ENCODE measurements at places on chromosomes 7 and 10.

- DNase-seq: no peak
Measured at GRCh38 chr10:125172694-125173093, 12.3 kb upstream of the CTBP2 start.

GRCh38 chr10:33309406-33309805 is 25.1 kb downstream of the NRP1 start:
- DNase-seq: no peak

- DNase-seq: no peak
Measured at GRCh38 chr7:107856806-107857540, 34.0 kb upstream of the DLD start.

- DNase-seq: no peak
Measured at GRCh38 chr10:74825371-74826141, 844 bp upstream of the KAT6B start.

DNA sequence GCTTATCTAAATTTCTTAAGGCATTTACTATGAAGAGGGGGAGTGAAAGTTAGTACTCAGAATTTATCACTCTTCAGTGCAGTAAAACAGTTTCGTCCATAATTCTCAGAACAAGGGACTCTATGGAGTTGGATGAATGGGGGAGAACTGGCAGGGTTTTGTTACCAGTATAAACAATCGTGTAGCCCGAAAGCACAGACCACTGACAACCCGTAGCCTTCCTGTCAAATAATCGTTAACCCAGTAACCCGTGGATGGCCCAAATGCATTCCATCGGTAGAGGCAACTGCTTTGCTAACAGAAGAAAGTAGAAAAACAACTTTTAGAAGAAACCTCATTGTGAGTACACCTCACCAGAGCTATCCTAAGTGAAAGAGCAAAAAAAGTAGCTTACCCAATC is 583.9 kb downstream of the NXPH1 start:
- DNase-seq: no peak

GRCh38 chr10:49252313-49253034 is 46.5 kb upstream of the C10orf71 start:
- DNase-seq: no peak

DNA sequence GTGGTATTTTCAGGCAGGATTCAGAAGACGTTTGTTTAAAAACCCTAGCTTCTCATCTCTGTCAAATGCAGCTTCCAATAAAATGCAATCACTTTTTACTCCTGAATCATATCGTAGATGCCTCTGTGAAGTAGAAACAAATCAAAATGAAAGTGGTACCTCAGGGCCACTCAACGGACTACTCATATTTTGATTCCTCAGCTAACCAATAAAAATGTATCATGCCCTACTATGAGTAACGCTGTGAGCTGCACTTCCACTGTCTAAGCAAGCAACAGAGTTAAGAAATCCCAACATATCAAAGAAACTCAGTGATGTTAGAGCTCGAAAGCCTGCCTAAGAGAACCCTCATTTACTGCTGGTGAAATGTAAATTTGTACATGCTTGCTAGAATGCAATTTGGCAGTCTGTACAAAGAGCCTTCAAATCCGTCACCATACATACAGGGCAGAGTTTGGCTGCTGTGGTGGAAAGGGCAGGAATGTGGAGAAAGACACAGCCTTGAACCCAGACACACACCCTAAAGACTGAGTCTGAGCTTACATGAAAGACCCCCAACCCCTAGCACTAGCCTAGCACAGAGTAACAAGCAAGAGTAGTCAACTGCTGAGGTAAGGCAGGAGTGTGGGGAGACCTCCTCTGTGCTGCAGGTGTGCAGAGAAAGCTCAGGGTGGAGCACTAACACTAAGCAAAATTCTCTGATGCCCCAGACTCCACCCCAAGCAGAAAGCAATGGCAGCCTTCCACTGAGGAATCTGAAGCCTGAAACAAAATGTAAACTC is 151.5 kb downstream of the ANK3 start:
- DNase-seq: no peak

- no peak for DNase-seq
Measured at GRCh38 chr7:135147899-135148721, at the start of gene TMEM140. Gene TMEM140 (plus strand): TSS chr7:135148072. CDS start chr7:135164442, 16,370 bp downstream.

DNA sequence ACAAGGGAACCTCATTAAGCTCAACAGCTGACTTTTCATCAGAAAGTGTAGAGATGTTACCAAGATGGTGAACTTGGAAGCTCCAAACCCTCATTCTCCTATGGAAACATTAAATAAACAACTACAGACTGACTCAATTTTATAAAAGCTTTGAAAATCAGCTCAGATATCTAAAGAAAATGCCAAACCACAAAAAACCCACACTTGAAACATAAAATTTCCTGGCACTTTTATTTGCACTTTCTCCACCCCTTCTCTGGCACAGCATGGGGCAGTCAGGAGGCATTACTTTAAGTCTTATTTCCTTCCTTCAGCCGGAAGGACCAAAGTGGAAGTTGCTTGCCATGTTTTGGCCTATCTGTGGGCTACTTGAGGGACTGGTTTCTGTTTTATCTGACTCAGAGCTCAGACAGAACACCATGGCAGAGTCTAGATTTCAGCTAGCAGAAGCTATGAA is 114.7 kb downstream of the ODAD2 start:
- no peak for DNase-seq

DNA sequence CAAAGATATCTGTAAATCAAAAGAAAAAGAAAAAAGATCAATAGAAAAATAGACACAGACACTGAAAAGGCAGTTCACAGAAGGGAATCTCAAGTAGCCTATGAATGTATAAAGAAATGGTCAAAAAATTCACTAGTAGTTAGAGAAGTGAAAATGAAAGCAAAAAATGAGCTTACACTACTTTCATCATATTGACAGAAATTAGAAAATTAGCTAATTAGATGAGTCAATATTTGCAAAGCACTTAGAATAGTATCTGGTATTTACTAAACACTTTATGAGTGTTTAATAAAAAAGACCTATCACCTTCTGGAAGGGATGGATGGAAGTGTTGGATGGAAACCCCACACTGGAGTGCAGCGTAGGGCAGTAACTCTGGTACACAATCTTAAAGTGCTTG is 1.7 kb upstream of the CFAP58 start:
- no peak for DNase-seq

DNA sequence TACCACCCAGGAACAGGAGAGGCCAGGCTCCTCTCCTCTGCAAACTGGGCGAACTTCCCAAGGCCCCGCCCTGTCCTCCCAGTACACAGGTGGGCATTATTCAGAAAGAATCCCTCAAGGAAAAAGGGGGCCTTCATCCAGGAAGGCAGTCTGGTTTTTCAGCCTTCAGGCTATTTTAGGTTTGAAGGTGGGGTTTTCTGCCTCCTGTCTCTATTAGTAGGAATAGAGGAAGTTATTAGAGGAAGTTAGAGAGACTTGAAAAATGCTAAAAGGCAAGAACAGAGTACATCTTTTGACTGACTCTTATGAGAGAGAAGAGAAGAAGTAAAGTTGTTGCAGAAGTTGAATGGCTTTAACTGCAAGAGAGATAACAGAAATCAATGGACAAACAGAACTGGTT is 250.9 kb upstream of the SORCS1 start:
- DNase-seq: no peak

DNA sequence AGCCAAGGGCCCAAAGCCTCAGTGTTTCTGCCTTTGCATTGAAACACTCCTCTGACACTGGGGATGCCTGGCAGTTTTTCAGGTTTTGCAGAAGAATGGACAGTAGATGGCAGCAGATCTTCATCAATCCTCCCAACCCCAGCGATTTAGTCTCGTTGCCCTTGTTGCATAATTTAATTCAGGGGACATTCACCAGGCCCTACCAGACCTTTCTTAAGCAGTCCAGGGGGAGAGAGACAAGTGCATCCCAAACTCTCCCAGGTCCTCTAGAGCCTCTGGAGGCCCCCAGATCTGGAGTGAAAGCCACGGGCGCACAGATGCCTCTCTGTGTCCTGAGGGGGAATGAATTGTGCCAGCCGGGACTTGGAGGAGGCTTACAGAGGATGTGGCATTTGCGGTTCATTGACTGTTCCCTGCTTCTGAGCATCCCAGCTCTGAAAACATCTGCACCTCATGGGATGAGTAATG is 29.6 kb downstream of the MINDY4 start:
- peak; percentile 71 for DNase-seq

- no peak for DNase-seq
Measured at GRCh38 chr7:76069238-76069638, 21.3 kb downstream of the MDH2 start.

DNA sequence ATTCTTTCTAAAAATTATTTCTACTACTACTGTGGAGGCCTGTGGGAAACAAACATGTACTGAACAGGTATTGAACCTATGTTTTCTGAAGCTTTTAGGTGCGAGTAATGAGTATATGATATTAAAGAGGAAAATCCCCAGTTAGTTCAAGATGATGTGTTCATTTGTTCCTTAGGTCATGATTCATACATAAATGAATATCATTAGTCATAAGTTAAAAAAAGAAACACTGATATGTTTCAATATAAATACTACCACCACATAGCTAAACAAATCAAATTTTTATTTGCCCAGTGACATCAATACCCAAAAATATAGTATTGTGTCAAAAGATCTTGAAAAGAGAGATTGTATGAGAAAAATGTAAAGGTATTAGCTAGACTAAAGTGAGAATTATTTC is 210.7 kb upstream of the GNAI1 start:
- DNase-seq: no peak

GRCh38 chr7:134693256-134693655 is 46.6 kb downstream of the BPGM start:
- no peak for DNase-seq

DNA sequence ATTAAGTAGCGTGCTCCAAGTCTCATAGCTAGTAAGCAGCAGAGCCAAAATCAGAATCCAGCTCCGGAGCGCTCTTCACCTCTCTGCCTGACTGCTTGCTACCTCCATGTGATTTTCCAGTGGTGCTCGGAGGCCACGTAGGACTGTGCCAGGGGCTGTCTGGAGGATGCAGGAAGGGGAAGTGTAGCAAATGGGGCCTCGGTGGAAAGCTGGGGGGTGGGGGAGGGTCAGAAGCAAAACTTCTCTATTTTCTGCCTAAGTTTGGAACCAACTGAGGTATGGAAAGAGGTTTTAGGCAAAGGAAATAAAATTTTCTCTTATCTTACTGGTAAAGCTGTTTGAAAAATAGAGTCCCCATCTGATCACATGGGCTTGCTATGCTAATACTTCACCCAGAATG is 108.7 kb downstream of the TBXAS1 start:
- no peak for DNase-seq

DNA sequence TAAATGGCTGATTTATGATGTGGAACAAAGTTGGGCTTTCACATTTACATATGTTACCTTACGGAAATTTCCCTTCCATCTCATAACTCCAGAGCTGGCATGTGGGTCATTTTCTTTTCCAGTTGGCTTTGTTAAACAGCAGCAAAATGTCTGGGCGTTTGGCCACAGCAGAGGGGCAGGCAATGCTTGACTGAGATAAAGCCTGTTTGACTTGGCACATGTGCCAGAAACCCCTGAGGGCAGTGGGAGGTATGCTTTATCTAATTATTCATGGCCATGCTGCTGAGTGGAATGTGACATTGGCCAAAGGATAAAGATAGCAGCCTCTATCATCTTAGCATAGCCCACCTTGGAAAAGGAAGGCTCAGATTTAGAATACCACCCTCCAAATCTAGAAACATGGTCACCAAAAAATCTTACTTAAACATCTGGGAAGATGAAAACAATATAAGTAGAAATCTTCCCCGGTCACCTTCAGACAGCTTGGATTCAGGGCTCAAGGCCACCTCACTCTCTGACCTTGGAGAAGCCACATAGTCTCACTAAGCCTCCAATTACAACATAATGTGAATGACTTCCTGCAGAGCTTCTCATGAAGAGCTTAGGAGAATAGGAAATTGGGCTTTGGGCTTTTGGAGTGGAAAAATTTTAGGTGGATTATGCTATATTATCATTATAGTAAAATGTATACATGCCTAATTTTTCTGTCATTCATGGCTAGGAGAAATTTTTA is 101.5 kb downstream of the GRM3 start:
- DNase-seq: no peak

- DNase-seq: no peak
Measured at GRCh38 chr7:26944501-26945358, 80.3 kb upstream of the SKAP2 start.

GRCh38 chr10:70146489-70147258 is at the start of gene TYSND1:
Gene TYSND1 (minus strand): TSS chr10:70146700. CDS start chr10:70146586, 114 bp downstream.
- peak; percentile 98 for DNase-seq
